Cortex of kidney (tissue), 1 donor: ENCODE measurements at places on chromosomes 7 and 10.

DNA sequence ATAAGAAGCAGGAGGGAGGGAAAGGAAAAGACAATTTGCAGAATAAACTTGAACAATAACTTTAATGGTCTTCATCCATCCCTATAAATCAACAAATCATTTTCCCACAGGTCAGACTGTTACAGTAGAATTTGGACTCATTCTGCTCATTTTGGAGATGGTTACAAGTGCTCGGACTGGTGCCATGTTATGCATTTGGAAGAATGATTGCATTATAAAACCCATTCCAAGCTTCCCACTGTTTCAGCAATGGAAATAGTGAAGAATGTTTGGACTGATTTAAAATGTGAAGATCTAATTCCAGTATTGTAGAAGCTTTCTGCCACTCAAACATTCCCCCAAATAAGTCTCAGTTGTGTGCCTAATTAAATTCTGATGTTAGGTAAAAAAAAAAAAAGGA, 99.7 kb upstream of the ZEB1 start:
- no peak for DNase-seq

- no peak for DNase-seq
Measured at GRCh38 chr10:124693396-124693795, 50.8 kb downstream of the FAM53B start.

DNA sequence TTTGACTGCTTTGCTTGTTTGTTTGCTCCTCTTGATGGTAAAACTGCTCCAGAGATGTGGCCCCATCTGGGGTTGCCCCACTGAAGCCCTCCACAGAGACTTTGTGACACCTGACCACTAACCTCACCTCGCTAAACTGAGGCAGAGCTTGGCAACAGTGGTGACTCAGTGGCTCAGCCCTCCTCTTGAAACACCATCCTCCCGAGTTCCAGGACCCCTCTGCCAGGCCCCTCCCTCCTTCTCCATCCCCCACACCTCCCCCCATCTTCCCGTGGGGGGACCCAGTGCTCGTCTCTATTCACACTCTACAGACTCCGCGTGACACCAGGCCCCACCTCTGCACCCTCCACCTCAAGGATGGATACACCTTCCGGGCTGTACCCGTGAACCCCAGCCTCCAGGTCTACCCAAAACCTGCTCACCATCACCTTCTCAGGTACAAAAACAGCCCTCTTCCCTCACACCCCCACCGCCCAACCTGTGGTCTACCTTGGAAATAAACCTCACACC, 19.0 kb upstream of the RET start:
- no peak for DNase-seq

DNA sequence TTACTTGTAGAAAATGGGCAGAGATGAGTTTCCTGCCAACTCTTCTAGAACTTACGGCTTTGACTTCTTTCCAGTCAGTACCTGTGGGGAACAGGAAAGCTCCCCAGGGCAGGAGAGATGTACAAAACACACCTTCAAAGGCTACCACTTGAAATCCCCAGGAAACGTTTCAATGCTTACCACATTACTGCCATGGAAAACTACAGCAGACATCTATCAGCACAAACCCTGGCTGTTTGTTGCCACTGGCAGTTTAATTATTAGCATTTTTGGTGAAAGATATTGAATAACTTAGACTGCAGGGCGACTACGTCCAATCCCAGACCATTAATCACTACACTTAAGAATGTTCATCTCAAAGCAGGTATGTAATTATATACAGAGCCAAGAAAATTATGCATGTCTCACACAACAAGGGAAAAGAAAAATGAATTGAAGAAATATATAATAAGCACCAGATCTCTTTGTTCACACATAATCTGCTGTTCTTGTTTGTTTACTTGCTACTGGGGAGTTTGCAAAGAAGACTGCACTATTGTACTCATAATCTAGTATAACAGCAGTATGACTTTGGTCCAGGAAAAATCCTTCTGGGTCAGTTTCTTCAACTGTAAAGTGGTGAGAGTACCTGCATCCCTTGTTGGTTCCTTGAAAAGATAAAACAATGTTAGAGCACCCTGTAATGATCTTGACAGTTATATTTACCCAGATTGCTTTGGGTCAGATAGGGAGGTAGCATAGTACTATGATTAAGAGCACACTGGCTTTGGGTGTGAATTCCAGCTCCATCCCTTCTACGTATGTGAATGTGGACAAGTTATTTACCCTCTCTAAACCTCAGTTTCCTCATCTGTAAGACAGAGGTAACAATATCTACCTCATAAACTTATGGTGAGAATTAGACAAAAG, 138.3 kb downstream of the DOCK4 start:
- DNase-seq: no peak

- no peak for DNase-seq
Measured at GRCh38 chr10:45235798-45236220, 79.6 kb downstream of the OR13A1 start.

DNA sequence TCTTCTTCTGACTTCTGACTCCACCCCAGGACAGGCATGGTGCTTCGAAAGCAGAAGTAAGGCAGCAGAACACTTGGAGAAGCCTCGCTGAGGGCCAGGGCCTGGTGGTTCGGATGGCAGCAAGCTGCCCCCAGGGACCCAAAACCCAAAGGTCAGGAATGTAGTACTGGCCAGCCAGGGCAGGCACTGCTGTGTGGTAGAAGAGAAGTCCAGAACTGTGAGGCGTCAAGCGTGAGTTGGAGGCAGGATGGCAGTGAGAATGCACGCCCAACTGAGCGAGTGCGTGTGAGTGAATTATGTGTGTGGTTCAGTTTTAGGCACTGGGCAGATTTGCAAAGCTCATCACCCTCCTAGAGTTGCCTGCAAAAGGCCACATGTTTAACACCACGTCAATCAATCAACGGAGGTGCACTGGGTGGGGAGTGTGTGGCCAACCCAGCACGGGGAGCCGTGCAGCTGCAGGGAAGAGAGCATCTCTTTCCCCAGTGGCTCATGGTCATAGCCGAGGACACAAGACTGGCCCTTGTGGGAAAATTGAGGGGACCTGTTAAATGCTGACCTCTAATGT, 144.3 kb downstream of the KCNMA1 start:
- DNase-seq: no peak

DNA sequence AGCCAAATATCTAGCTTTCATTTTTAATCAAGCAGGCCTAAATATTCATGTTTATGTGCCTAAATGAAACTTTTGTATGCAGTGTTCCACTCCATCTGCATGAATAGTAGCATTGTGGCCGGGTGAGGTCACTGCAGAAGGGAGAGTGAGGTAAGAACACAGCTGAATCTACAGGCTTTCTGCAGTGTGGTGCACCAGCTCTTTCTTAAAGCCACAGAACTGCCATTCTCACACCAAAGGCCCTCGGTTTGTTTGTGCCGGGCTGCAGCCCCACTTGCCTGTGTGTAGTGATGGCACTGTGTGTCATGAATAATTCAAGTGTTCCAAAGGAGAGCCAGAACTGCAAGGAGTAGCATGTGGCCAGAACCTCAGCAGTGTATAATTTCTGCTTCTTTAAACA, 204.1 kb downstream of the TRIL start:
- no peak for DNase-seq

DNA sequence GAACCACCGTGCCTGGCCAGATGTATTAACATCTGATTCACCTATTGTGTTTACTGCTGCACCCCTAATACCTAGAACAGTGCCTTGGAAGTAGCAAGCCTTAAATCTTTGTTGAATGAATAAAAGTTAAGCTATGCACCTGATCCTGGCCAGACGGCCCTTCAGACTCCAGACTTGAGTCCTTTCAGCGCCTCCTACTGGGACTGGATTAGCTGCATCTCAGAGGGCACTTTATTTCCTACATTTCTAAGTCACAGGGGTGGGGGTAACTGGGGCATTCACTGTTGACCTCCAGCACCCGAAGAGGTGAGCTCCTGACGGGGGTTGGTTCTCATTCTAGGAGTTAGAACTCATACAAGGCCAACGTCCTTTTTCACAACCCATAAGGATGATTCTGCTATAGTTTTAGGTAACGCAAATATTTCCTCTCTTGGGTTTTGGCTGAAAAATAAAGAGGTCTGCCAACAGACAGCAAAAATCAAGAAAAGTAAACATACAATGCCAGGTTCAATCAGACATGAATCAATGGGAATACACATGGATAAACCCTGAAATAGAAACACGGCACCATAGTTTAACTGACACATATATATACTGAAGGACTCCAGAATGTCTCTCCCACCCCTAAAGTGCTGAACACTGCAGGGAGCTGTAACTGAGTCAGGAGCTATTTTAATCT, 48.0 kb upstream of the DLG5 start:
- no peak for DNase-seq

DNA sequence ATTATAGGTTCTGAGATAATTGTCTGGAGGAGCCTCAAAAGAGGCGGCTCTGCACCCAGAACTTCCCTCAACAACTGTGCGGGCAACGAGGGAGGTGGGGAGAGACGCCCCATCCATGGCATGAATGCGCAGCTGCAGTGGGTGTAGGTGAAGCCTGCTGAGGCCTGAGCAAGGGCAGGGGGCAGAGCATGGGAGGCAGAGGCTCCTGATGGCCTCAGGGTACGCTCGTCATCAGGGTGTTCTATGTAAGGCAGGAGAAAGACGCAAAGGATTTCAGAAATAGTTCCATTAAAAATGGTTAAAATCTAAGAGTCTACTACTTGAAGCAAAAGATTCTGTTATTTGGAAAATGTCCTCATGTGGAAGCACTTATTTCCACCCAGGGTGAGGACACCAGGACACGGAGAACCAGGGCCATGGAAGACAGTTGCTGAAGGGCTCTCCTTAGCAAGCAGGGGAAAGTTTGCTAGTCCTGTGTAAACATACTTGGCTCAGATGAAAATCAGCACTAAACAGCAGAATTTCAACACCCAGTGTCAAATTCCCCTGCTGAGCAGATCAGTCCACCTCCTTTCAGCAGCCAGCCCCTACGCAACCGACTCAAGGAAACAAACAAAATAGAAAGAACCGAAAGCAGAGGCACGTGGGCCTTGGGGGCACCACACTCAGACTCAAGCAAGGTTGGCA, 18.9 kb downstream of the INSIG1 start:
- no peak for DNase-seq

GRCh38 chr7:28062197-28062991, 118.2 kb downstream of the JAZF1 start:
- no peak for DNase-seq

- no peak for DNase-seq
Measured at GRCh38 chr7:83365746-83366145, 203.1 kb upstream of the PCLO start.

DNA sequence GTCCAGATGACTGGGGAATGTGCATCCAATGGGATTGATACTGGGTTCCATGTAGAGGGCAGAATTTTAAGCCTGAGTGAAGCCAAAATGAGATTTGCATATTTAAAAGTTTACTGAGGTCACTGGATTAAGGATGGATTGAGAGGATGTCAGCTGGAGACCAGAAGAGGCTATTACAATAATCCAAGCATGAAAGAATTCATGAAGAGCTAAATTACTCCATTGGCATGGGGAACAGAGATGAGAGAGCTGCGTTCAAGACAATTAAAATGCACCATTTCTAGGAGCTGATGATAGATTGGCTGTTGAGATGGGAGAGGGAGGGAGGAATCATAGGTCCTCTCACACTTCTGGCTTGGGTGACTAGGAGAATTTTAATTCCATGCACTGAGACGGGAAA, 158.5 kb downstream of the JCAD start:
- no peak for DNase-seq

DNA sequence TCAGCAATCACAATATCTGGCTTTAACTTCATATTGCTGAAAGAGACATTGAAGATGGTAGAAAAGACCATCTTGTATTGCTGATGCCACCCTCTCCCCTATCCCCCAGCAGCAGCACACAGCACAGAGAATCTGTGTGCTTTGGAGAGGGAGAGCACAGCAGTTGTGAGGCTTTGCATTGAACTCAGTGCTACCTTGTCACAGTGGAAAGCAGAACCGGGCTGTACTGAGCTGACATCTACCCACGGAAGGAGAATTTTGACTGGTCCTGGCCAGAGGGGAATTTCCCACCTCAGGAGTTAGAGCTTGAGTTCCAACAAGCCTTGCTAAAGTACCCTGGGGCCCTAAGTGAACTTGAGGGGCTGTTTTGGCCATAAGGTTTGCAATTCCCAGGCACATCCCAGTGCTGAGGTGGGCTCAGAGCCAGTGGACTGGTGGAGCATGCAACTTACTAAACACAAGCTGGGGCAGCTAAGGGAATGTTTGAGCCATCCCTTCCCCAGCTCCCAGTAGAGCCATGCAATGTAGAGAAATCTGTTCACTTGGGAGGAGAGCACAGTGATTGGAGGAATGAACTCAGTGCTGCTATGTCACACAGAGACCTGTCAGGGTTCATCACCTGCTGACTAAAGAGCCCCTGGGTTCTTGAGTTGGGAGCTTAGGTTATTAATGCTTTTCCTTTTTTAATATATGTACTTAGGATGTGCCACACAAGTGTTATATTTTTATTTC, 62.1 kb downstream of the OR13A1 start:
- DNase-seq: no peak

GRCh38 chr7:129643550-129644170, 32.1 kb downstream of the NRF1 start:
- DNase-seq: no peak

DNA sequence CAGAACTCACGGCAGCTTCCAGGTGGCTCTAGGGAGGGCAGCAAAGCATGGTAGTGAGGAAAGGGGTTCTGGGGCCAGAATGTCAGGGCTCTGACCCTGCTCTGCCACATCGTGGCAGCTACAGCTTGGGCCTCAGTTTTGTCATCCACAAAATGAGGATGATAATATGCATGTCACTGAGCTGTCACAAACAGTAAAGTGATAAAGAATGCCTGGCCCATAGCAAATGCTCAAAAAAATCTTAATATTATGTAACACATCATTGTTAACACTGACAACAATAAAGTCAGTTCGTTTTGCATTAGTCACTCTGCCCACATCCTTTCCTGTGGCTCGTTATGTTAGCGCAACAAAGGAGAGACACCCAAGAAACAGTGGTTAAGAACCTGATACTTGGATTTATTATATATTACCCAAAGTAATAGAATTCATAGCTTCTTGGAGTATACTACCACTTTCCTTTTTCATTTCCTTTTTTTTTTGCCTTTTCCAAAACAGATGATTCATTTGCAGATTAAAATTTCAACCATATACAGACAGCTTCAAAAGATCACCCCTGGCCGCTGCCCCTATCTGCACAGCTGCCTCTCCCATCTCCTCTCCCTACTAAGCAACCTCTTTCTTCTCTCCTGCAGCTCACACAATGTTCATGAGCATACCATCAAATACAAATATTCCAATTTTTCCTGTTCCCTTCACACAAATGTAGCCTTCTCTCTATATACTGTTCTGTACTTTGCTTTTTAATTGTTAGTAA, 45.5 kb upstream of the DDC start:
- no peak for DNase-seq

DNA sequence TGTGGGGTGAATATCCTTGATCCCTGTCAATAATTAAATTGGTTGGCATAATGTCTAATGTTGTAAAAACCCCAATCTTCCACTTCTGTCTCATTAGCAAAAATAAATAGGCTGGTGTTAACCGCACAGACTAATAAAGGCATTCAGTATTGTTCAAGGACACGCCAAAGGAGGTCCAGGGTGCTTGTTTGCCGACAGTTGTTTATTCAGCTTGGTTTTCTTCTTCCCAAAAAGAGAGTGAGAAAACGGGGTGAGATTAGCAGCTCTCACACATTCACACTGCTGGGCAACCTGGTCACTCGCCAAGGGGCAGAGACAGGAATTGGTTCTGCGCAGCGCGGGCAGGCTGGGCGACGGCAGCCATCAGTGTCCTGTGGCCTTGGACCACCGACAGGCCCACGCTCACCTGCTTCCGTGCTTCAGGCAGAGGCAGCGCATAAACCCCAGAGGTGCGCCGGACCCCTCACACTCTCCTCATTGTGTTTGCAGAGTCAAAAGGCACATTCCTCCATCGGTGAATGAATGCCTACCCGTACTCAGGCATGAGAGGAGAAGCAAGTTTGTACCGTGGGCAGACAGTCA, 26.2 kb upstream of the LMBR1 start:
- DNase-seq: no peak
